ENCODE measurements at places on chromosomes 3 and 15.

DNA sequence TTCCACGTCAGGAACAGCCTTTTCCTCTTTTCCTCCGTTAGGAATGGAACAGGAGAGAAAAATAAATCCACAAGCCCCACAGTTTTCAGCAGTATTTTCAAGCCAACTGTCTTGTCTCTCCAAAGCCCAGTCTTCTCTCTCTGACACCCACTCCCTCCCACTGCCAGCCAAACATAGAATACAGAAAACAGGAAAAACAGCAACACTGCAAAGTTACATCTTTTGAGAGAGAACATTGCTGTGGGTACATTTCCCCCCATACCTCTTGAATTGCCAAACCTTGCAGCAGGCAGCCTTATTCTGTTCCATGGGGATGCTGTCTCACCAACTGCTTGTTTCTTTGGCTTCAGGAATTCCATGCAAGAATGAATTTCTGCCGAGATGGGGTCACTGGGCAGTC, 355.7 kb upstream of the UMPS start:
- no peak for DNase-seq

GRCh38 chr3:162641907-162642306, 1145.3 kb downstream of the OTOL1 start:
- DNase-seq = no peak

DNA sequence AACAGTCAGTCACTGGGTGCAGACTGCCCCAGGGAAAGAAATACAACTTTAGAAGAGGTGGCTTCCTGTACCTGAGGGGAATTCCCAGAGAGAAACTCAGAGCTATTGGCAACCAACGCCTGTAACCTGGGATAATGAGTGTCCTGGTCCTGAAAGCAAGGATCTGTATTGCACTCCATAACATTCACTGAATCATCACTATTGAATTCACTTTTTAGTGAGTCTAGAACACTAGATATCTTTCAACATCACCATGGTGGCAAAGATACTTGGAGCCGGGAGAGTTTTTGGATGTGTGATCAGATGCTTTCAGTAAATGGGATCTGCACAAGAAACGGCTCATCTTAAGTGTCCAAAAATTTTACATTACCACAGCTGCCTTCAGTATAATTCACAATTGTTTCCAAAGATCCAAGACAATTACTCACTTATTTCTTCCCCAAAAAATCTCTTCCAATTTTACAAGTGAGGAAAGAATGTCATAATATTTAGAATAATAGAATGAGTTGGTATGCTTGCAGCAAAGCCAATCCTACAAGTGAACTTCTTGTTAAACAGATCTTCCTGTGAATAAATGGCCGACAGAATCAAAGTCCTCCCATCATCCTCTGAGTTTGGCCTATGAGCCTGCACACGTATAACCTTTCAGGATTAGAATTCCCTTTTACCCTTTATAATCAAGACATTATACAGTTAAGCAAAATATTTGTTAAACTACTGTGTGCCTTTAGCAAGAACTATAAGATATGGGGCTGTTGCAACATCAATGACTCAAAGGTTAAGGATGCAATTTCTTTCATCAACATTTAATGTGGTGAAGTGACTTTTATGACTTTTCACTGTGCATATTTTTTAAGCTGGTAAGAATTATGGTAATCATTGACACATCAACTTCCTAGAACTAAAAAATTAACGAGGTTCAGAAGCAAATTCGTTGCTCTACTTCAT, 243.3 kb upstream of the COL8A1 start:
- DNase-seq = no peak

GRCh38 chr3:128016502-128016901, 35.7 kb upstream of the SEC61A1 start:
- DNase-seq = no peak

- DNase-seq = no peak
These were observed 21.6 kb upstream of the SLC28A2 start for GRCh38 chr15:45230245-45230965.

GRCh38 chr3:183460081-183461055, 31.9 kb upstream of the MCF2L2 start:
- no peak for DNase-seq

DNA sequence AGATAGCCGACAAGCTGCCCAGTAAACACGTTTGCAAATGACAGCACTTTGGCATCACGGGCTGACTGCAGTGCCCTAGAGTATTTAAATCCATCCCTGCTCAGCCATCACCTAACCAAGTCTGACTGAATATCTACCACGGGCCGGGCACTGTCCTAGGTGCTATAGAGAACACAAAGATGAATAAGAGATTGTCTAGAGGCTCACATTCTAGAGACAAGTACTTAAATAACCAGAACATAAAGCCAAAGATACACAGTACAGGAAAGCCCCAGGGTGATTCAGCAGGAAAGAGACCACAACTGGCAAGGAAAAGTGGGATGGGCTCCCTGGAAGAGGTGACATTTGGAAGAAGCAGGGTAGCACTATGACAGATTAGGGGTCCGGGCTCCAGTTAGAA, 103.5 kb downstream of the MYLK start:
- DNase-seq = no peak

DNA sequence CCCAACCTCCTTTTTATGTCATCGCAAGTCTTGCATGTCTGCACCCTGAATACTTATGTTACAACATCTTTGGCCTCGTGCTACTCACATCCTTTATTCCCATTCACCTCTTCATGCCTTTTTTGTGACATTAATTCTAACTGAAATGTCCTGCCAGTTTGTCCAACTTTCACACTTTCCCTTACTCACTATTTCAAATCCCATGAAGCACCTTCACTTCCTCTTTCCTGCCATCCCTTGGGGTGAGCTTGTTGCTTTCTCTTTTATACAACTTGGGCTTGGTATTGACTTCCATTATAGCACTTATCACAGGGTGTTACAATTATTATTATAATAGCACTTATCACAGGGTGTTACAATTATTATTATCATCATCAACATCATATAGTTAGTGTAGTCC, 496.3 kb downstream of the NLGN1 start:
- no peak for DNase-seq

- DNase-seq = no peak
These were observed 374.9 kb upstream of the TGFBR2 start for GRCh38 chr3:30231277-30232141.

GRCh38 chr3:175149675-175150074, 290.5 kb downstream of the NAALADL2 start:
- no peak for DNase-seq

DNA sequence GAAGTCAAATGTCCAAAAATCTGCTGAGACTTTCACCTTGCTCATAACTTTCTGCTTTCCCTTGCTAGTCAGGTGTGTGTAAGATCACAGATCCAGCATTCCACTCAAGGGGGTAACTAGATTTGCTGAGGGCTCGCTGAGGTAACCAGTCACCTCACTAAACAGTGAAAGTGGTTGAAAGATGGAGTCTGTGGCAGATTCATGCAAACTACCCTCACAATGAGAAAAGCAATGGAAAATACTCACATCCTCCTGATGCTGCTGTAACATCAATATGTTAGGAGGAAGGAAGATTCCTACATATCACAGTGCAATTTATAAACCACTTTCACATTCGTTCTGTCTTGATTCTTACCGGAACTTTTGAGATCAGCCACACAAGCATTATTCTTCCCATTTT, 174.3 kb upstream of the BCL6 start:
- no peak for DNase-seq

All from nephron progenitor cell (in vitro differentiated cells).